Caco-2 (cell line): ENCODE measurements at places on chromosomes 3 and 15.

- no peak for DNase-seq
Measured at GRCh38 chr3:139538733-139539132, 809 bp downstream of the RBP1 start.

GRCh38 chr3:143594206-143594605, 254.1 kb downstream of the SLC9A9 start:
- DNase-seq: peak; percentile 27

DNA sequence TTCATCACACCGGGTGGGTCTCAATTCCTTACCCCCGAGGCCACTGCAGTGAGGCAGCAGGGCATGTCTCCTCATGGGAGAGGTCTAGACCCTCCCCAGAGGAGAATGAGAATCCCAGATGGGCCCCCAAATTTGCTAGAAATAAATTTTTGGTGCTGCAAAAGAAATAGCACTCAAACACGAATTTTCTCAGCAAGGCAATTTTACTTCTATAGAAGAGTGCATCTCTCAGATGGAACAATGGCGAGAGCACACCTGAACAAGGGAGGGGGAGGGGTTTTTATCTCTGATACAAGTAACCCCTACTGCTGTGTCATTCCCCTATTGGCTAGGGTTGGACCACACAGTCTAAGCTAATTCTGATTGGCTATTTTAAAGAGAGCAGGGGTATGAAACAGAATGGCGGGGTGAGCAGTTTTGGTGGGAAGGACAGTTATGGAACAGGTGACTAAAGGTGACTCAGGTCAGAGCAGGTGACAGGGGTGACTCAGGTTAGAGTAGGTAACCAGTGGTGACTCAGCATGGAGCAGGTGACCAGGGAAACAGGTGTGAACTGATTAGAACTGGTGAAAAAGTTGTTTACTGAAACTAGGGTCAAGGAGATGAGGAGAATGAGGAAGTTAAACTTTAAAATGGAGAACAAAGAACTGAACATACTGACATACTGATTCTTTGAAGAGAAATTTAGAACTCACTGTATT, 93.0 kb upstream of the WNT7A start:
- peak; percentile 3 for DNase-seq

GRCh38 chr15:35602836-35603235, 56.9 kb upstream of the DPH6 start:
- DNase-seq: no peak

DNA sequence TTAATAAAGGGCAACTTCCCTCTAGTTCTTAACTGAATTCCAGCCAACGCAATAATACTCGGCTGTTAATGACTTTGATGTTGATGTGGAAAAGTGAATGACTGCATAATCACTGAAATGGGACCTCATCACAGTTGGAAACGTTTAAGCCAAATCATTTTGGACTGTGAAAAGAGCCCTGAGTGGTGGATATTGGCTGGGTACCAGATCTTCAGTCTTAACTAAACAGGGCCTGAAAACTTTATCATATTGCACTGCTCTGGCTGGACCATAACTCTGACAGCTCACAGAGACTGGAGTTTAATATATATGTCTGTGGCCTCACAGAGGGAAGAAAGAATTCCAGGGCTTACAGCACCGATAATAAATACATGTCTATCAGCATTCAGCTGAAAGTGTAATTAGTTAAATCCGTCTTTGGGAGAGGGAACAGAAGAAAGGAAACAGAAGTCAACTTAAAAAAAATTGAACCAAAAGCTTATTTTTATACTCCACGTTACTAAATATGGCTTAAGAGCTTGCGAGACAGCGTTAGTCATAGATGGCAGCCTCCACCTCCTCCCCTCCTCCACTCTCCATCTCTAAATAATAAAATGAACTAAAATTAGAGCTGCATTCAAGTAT, 222.3 kb upstream of the CDIN1 start:
- DNase-seq: no peak

DNA sequence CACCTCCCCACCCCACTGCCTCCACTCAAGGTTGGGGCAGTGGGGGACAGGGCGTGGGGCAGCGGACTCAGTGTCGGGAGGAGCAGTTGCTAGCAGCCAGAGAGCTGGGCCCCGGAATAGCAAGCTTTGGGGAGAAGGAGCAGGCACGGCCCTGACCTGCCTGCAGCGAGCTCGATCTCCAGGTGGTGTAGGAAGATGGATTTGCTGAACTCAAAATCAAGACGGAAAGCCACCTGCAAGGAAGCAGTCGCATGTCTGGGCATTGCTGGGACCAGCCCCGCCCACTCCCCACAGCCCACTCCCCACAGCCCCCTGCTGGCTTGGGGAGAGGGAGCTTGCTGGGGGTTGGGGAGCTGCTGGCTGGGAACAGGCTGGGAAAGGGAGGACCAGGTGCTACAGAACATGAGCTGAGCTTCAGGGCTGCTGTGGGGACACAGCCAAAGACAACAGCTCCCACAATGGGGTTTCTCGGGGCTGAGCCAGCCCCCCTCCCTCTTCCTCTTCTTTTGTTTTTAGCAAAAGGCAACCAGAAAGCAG, 38.0 kb downstream of the FEM1B start:
- DNase-seq: peak; percentile 22

- no peak for DNase-seq
Measured at GRCh38 chr15:59825901-59826300, 136.8 kb upstream of the BNIP2 start.

- no peak for DNase-seq
Measured at GRCh38 chr3:188482929-188483328, 329.0 kb downstream of the LPP start.

DNA sequence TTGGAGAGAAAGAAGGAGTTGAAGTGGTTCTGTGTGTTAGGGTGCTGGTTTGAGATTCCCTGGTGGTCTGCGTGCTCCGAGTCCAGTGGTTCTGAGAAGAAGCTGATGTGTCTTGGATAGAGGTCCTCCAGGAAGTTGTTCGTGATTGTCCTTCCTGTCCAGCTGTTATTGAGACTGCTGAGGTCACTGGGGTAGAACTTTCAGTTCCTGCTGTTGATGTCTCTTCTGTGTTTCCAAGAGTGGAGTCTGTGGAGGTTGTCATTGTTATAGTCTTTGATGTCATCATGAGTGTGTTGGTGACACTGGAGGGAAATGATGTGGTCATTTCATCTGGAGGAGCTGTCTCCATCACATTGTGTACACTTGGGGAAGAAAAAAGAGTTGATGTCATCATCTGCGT, 20.8 kb downstream of the MUC4 start:
- no peak for DNase-seq

DNA sequence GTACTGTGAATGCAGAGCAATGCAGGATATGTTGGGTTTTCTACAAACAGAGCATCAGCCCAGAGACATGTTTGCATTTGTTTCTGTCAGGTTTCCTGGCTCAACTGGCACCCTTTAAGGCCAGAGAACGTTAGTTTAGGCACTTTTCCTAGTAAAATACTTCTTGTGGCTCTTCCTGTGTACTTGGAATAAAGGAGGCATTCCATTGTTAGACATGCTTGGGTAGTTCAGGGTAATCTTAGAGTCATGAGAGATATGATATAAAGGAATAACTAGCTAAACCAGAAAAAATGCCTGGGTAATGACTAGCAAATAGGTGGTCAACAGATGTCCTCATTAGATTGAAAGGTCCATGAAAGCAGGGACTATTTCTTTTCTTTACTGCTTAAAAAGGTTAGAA, 60.4 kb upstream of the RBM5 start:
- no peak for DNase-seq

GRCh38 chr3:160448845-160449635, 546 bp downstream of the TRIM59 start:
- DNase-seq: no peak

DNA sequence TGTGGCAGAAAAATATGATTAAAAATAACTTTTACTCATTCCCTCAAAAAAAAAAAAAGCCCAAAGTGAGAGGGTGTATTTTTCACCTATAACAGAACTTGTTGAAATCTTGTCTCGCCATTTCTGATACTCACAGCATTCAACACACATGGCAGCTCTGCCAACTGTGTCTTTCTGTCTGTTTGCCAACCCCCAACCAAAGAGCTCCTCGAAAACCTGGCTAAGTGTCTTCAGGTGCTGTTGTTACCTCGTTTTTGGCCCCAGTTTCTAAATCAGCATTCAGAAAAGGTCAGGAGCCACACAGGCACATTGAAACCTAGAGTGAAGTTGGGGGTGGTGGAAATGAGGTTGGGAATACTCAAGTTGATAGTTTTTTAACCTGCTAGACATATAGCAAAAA, 123.5 kb downstream of the TMEM108 start:
- DNase-seq: no peak

GRCh38 chr3:30952786-30953185, 58.3 kb upstream of the GADL1 start:
- no peak for DNase-seq

DNA sequence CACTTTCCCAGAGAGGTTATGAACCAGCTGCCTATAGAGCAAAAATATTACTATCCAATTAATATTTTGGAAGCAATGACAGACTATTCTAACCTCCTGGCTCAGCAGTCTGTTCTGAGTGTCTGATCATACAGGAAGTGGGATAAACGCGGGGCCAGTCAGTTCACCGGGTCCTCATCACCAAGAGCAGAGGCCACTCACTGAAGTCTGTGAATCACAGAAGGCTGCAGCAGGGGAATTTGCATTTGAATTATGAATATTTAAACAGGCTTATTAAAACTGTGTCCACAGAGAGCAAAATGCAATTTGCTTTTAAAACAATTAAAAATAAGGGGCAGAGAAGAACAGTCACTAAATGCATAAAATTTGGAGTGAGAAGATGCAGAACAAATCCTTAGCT, 305.2 kb downstream of the MCTP2 start:
- DNase-seq: no peak

DNA sequence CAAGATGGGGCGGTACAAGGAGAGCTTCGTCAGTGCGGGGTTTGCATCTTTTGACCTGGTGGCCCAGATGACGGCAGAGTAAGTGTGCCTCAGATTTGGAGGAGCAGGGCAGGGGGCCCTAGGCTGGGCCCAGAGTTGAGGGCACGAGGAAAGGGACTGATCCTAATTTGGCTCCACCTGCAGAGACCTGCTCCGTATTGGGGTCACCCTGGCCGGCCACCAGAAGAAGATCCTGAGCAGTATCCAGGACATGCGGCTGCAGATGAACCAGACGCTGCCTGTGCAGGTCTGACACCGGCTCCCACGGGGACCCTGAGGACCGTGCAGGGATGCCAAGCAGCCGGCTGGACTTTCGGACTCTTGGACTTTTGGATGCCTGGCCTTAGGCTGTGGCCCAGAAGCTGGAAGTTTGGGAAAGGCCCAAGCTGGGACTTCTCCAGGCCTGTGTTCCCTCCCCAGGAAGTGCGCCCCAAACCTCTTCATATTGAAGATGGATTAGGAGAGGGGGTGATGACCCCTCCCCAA, 19.8 kb downstream of the EPHB3 start:
- no peak for DNase-seq

DNA sequence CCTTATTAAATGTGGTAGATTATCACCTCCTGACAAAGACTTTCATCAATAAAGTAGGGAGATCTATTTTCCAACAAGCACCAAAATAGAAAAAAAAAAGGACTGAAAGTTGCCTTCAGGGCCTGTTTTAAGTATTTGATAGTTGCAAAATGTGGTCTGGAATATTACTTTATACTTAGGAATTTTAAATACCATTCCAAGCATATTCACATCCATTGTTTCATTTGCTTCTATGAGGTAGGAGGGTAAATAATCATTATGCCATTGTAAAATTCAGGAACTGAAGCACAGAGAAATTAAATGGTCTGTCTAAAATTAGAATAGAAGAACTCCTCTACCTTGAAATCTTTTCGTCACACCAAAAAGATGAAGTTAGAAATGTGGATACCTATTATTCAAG, 110.0 kb downstream of the TMCC1 start:
- no peak for DNase-seq

GRCh38 chr15:44243829-44244228, 44.7 kb upstream of the GOLM2 start:
- peak; percentile 36 for DNase-seq

DNA sequence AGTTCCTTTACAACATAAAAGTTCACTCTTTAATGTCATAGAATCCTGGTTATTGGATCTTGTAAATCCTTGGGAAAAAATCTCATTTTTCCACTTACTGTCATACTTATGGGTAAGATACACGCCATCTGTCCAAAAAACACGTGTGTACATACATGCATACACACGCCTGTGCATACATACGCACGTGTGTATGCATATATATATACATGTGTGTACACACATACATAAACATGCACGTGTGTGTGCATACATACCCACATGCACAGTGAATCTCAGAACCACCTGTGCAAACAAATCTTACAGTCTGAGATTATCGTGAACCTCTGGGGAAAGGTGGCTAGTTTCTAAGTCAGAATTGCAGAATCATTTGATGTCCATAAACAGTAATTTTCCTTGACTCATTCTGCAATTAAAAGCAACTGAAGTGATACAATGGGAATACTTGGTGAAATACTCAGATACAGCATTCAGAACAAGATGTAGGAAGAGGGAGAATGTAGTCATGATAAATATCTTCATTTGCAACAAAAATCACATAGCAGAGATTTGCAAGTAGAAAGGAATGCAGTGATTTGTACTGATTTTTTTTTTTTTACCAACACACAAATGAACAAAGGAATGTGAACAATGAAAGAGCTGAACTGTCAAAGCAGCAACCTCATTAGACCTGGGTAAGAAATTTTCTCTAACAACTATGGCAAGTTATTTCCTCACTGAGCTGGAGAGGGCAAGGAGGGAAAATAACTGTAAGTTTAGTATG, 160.6 kb upstream of the POU1F1 start:
- DNase-seq: no peak

DNA sequence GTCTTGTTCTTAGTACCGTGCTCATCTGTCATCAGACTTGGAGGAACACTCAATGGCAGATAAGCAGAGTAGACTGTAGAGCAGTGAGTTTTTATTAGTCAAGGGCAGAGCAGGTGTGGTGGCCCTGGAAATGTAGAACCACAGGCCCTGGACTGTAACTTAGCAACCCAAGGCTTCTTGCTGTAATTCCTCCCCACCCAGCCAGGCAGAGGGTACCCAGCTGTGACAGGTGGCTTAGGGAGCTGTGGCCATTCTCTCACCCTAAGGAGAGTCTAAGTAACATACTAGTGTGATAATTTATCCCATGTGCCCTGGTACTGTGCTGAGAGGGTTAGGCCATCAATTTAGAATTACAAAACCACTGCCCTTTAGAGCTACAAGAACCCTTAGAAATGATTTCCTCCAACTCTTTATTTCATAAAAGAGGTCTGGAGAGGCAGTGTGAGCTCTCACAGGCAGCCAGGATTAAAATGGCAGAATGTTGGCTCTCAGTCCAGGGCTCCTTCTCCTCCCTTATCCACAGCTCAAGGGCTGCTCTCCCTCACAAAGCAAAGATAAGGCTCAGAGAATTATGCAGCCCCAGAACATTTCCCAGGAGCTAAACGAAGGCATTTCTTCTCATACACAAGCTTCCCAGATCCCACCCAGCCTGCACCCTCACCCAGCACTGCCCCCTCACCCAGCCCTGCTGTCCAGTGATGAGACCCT, 3.0 kb downstream of the POMGNT2 start:
- DNase-seq: no peak
